ENCODE measurements at places on chromosomes 1 and 21. TPM values are rescaled to one million over a fixed set of nuclear protein-coding genes. Genes with fewer than 3 reads are reported as not detected.
A peak's percentile ranks its signal among the peaks of the same experiment; 100 is the strongest.

DNA sequence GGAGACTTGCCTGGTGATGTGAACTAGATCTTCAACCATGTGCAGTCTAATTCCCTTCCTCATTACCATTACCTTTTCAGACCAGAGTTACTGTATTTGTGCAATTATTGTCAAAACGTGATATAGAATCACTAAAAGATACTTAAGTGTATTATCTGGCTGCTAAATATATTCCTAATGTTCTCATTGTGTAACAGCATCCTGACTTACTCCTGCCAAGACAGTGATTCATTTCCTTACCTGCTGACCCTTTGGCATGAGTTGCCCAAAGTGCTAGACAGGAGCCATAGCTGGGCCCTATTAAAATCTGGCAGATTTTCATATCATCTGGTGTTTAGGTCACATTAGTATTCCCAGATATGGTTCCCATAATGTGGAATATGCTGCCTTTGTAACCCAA is 598.3 kb upstream of the CAMK1G start:
- peak; percentile 35 for DNase-seq

Gene SELP
- not detected for total RNA-seq

GRCh38 chr1:86856196-86856595 is 57.7 kb downstream of the SELENOF start:
- no peak for DNase-seq

Gene C8B
- not detected for total RNA-seq

Gene TRAF5
- 19.4 TPM for total RNA-seq

DNA sequence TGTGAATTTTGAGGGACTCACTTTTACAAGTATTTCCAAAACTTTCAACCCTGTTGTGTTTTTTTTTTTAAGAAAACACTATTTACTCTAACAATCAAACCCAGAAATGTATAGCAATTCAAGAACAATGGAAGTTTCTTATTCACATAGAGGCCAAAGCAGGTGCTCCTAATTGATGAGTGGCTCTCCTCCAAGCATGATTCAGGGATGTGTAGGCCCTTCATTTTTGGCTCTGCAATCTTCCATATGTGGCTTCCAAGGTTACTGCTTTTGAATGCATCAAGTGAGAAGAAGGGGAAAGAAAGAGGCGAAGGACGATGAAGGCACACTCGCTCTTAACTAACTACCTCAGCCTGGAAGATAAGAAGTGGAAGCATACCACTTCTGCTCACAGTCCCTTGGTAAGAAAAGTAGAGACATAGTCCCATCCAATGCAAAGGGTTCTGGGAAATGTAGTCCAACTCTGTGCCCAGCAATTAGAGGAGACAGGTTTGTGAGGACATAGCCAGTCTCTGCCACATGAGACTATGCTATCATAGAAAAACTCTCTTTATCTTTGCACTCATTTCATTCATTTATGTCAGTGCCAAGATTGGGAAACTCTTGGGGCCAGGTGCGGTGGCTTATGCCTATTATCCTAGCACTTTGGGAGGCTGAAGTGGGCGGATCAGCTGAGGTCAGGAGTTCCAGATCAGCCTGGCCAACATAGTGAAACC is 46.0 kb downstream of the OPTC start:
- DNase-seq = no peak

Gene SLC5A9
- total RNA-seq = 0.35 TPM

DNA sequence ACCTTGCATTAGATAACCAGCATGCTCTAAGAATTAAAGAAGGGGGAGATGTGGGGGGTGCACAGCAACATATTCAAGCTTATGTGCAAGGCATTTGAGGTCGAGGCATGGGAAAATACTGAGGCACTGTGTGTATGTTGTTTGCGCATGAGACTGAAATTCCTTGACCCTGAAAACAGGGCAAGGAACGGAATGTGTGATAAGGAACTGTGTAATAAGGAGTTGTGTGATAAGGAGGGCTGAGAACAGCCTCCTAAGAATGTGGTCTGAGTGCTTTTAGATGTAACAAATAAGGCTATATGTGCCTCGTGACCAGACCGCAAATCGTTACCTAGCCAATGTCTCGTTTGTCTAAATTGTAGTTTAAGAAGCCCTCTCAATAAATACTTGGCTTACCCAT is 26.5 kb upstream of the ITLN1 start:
- DNase-seq = peak; percentile 2

- no peak for DNase-seq
These were observed 187.8 kb downstream of the LRRIQ3 start for GRCh38 chr1:74010206-74010605.

Gene ELAPOR1
- 0.99 TPM for total RNA-seq

GRCh38 chr1:111837393-111837792 is 81.7 kb downstream of the DDX20 start:
- DNase-seq = no peak

Gene CLDN8
- total RNA-seq = not detected

Gene IRF2BP2
- total RNA-seq = 79.6 TPM

DNA sequence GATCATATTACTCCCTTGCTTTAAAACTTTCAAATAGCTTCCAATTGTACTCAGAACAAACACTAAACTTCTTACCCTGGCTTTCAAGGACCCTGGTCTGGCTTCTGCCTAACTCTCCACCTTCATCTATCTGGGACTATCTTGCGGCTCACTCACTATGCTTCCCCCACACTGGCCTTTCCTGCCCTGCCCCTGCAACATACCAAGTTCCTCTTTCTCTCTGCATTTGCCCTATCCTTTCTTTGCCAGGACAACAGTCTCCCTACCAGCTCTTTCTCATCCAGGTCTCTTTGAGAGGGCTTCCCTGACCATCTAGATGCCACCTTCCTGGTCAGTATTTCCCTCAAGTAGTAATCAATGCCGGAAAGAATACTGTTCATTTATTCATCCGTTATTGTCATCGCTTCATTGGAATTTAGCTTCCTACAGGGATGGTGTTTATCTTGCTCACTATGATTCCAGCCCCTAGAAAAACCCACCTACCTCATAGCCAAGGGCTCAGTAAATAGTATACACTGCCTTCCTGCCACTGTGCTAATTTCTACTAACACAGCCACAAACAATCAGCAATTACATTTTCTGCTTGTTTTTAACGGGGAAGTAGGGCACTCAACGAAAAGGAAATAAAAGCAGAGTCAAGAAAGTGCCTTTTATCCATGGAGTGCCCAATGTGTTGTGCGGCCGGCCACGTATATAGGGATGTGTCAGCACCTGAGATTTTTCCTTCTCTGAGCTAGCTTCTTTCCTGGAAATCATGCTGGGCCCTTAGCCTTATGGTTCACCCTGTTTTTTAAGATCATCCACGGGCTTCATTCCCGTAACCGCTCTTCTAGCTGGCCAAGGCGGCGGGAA is 521 bp upstream of the CDC7 start:
- DNase-seq = no peak

Gene ATAD3C
- total RNA-seq = under 0.01 TPM

GRCh38 chr1:65581119-65581518 is 160.7 kb downstream of the LEPR start:
- no peak for DNase-seq

DNA sequence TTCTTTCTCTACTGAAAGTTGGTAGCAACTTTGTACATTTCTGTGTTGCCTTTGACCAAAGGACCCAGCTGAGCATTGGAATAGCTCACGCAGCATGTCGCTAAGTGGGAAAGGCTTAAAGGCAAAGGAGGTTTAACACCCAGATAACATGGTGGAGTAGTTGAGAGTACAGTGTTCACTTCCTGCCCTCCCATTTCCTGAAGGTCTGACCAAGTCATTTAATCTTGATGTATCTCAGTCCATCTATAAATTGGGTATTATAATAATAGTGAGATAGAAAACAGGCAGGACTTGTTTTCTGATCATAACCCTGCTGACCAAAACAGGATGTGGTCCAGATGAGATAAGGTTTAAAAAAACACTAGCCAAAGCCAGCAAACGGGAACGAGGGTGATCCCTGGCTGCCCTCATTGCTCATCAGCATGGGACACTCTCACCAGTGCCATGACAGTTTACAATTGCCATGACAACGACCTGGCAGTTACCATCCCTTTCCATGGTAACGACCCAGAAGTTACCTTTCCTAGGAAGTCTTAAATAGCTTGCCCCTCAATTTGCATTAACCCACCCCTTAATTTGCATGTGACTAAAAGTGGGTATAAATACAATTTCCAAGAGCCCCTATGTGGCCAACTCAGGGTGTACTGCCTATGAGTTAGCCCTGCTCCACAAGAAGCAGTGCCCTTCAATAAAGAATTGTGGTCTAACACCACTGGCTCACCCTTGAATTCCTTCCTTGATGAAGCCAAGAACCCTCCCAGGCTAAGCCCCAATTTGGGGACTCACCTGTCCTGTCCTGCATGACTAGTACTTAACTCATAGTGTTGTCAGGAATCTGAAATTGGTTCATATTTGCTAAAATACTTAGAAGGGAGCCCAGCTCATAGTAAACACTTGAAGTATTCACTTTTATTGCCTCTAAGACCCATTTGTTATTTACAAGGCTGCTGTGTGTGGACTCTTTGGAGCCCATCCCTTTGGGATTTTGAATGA is 28.4 kb upstream of the FHAD1 start:
- peak; percentile 79 for DNase-seq

DNA sequence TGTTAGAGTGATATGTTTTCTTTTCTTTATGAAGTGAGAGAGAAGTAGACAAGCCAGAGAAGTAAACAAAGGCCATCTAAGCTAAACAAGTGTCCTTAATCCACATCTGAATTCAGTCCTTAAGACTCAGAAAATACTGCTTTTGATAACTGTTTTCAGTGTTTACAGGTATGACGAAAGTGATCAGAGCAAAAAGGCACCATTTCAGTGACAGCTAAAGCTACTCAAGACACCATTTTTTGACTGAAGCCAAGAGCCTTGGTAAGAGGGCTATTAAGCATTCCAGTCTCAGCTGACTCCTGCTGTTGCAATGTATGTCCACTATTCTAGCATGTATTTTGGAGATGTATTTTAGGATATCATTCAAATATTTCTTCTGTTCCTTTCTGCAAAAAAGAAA is 4.1 kb downstream of the KMO start:
- DNase-seq = no peak

- DNase-seq = peak; percentile 63
These were observed 155.7 kb downstream of the TNFSF18 start for GRCh38 chr1:172895050-172895460.

DNA sequence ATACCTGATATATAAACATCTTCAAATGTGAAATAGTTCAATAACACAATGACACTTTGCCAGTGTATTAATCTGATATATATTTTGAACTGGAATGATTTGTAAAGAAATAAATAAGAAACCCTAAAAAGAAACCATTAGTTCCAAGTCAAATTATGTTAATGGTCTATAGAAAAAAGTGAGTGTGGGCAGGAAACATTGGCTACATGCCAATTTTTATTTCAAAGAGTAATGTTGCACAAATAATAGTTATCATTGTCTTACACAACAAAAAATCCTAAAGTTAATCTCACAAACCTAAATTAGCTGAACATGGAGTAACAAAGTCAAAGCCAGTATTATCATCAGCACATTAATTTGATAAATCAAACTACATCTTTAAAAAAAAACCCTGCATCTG is 37.9 kb upstream of the BATF3 start:
- DNase-seq = no peak

Gene FOXD3
- not detected for total RNA-seq

Gene MORC3
- total RNA-seq = 46.7 TPM

- no peak for DNase-seq
These were observed 52.1 kb downstream of the DHRS3 start for GRCh38 chr1:12565966-12566352.

Gene SH2D5
- 9.0 TPM for total RNA-seq

Gene TTLL7
- total RNA-seq = 14.0 TPM

GRCh38 chr1:41864471-41865040 is 54.2 kb downstream of the HIVEP3 start:
- DNase-seq = no peak

GRCh38 chr1:45545019-45545493 is 5.6 kb upstream of the AKR1A1 start:
- DNase-seq = peak; percentile 29

GRCh38 chr1:45299981-45300668 is 26.6 kb upstream of the HPDL start:
- DNase-seq = peak; percentile 69

Gene DTL
- 1.1 TPM for total RNA-seq

DNA sequence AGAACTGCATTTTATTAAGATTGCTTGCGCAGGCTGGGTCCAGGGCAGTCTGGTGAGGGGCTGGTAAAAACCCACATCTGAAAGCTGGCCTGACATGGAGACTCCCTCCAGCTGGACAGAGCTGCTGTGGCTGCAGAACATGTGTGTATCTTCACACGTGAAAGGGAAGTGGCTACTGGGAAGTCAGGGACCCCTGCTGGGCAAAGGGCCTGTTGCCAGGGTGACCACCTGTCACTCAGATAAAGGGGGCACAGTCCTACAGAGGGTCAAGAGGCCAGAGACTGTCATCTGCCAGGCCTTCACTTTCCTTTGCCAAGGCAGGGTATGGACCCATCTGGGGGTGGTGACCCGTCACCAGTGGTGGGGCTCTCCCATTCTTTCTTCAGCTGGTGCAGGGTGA is 17.5 kb downstream of the NKAIN1 start:
- DNase-seq = no peak

GRCh38 chr1:234976861-234977680 is 151.6 kb downstream of the TOMM20 start:
- no peak for DNase-seq

Data from renal cortical epithelial cell (primary cell).